ENCODE measurements at places on chromosomes 2 and 18.

GRCh38 chr2:8244639-8245038 lies 437.2 kb upstream of the ID2 start:
- DNase-seq, result no peak

DNA sequence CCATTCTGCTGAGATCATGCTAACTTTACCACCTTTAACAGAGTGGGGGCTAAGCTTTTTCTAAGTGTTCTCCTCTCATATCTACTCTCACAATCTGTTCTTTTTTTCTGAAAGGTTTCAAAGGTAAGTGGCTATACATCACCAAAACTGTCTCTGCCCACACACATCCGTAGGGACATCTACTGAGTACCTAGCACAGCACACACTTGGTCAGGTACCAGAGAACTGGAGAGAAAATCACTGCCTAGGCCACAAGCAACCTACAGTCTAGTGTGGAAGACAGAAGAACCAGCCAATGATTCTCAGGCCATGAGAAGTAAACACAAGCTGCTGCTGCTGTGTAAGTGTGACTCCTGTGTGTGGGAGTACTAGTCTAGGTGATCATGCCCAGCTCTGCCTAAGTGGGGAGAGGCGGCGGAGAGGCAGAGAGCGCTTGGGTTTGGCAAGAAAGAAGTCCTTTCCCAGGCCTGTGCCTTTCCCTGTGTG lies 176.1 kb upstream of the ZFP36L2 start:
- DNase-seq, result no peak

- no peak for DNase-seq
Observed at GRCh38 chr2:17317439-17317976, 200.7 kb downstream of the RAD51AP2 start.

DNA sequence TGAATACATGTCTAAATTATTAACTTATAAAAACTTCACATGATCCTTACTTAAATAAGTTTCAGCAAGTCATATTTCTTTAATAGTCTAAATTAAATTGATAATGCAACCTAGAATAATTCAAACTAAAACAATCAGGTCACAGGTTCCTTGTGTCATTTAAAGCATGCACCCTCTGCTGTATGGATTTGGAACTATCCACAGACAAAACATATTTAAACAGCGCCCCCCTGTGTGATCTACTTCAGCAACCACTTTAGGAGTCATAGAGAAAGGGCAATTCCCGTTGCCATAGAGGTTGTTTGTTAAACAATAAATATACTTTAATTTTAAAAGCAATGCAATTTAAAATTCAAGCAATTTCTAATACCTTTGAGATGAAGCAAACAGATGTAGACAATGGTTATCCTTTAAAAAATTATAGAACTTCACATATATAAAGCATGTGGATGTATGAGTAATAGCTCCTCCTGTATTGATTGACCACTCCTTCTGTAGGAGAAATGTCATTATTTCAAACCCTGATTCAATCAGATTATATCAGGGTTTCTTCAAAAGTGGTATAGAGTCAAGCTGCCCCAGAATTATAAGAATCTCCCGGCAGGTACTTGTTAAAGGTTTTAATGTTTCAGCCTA lies 21.2 kb downstream of the GRB14 start:
- DNase-seq, result peak; percentile 11

- DNase-seq, result no peak
Observed at GRCh38 chr2:121454549-121455090, 76.1 kb upstream of the RNU4ATAC start.

DNA sequence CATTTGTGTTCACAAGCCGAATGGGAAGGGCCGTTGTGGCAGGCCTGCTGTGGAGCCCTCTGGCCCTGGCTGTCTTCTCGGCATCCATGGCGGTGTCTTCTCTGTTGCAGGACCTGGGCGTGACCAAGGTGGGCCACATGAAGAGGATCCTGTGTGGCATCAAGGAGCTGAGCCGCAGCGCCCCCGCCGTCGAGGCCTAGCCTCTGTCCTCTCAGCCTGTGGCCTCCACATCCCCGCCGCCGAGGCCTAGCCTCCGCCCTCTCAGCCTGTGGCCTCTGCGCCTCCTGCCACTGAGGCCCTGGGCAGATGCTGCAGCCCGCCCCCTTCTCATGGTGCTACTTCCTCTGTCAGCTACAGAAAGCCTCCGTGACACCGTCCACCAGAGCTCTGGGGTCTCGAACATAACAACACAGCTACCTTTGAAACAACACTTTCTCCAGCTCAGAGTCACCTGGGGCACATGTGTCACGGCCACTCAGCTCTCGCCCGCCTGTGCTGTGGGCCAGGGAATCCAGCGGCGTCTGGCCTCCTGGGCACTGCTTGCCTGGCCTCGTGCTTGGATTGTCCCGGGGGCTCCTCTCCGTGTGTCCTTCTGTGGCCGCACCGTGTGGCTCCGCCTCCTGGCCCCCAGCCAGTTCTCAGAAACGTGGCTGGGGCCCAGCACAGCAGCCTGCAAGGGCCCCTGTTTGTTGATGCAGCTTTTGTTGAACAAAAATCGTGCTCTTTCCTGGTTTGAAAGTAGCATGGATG lies 97.1 kb downstream of the USP40 start:
- DNase-seq, result no peak

DNA sequence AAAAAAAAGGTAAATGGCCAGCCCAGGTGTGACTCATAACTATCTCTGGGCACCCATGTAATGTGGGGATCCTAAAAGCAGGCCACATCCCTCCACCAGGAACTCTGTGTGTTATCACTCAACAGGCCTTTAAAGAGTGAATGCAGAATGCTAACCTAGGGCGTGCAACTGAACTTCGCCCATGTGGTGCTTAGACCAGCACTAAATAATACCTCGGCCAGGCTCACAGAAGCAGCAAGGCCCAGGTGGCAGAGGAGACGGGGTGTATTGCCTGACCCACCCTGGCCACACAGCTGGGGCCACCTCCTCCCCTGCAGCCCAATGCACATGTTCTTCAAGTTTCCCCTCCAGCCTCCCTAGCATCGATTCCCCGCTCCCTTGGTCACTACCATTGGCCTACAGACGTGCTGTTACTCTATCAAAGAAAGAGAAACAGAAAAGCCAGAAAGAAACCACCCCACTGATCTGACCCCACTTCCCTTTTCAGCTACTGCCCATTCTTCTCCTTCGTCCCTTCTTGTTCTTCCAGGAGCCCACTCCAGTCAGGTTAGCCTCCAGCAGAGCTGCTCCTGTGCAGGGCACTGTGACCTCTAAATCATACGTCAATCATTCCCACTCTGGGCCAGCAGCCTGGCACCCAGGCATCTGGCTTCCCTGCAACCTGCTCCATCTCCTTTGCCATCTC lies 22.0 kb downstream of the FAM178B start:
- DNase-seq, result no peak

DNA sequence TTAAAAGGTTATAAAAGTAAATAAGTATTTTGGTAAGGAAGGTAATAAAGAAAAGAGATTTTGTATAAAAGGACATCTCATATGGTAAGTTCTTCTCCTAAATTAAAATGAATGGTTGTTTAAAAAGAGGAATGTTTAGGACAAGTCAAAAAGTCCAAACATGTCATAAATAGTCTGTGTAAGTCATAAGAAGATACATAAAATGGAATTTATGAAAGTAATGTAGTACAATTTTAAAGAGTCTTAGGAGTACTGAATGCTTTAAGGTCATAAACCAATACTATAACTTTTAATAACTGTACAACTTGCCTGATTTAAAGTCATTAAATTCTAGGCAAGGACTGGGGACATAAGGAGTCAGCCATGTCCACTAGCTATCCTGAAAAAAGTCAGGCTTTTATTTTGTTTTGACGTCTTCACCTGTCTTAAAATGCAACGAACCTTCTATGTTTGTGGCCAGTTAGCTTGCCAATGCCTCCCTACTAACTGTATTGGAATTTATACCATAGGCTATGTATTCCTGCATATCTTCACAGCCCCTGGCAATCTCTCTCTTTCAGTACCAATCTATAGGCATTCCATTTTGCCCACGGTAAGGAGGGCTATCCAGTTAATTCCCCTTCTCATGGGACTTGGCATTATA lies 312.3 kb upstream of the LRRTM4 start:
- DNase-seq, result no peak

GRCh38 chr2:171410101-171410500 lies 23.7 kb downstream of the METTL8 start:
- DNase-seq, result no peak

DNA sequence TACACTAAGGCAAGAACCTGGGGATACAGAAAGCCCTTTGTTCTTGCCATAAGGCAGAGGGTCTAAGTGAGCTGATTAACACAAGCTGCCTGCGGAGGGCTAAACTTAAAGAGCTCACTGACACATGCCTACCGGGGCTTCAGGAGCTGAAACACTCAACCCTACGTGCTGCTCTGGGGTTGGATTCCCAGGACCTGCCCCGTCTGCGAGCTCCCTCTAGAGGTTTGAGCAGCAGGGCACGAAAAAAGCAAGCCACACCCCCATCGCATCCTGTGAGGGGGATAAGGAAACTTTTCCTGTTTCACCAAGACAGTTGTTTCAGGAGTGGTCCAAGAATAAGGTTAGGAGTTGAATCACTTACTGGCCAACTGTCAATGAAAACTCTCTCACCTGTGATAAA lies 562.1 kb downstream of the TMX3 start:
- DNase-seq, result no peak

DNA sequence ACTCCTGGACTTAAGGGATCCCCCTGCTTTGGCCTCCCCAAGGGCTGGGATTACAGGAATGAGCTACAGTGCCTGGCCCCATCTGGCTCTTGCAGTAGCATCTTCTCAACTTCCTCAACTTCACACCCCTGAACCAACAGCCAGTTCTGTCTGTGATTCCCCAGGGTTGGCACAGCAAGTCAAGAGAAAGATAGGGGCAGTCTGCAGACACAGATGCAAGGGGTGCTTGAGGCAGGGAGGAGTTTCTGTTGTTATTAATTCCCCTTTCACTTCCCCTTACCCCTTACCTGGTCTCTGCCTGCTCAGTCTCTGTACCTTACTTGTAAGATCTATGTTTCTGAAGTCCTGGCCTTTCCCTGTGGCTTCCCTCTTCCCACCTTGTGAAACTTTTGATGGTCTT lies 54.1 kb upstream of the MEX3C start:
- no peak for DNase-seq

- DNase-seq, result no peak
Observed at GRCh38 chr2:237904831-237905599, 45.6 kb downstream of the RAMP1 start.

DNA sequence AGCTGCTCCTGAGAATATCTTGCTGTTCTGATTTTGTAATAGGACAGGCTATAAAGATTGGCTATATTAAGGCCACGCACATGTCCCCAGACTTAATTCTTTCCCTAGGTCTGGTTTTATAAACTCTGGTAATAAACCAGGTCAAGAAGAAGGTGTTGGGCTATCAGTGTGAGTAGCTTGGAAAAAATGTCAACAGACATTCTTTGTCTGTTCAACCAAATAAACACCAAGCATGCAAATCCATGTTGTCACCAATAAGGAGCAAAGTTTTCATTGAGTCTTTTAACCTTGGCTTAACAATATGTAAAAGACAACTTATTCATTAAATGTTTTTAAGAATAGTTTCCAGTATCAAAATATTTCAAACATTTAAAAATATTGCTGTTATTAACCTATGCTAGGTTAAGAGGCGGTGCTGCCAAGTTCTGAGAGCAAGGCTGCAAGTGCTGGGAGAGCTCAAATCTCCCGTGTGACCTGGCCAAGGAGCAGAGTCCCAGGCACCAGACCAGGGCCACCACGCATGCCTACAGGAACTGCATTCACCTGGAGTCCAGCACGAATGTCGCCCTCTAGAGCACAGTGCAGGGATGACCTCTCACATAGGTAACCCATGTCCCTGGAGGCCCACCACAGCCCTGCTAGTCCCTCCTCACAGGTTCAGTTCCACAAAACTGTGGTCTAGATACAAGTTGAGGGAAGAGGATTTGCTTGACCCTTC lies 120.5 kb upstream of the POU3F3 start:
- DNase-seq, result no peak

DNA sequence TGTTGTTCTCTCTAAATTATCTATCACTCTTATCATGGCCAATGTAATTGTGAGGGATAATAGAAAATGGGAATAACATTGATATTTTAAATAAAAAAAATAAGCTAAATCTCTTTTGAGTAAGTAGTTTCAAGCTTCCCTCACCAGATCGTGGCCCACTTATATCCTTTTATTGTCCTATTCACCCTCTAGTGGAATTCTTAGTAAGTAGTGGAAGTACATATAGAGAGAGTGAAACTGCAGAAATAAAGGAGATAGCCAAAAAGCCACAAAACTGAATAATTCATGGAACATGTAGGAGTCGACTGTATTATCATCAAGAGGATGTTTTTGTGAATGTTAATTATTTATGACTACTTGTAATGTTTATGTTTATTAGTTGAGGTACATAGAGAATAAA lies 66.1 kb upstream of the DTNA start:
- DNase-seq, result no peak
